ENCODE measurements at places on chromosomes 13 and 19.

DNA sequence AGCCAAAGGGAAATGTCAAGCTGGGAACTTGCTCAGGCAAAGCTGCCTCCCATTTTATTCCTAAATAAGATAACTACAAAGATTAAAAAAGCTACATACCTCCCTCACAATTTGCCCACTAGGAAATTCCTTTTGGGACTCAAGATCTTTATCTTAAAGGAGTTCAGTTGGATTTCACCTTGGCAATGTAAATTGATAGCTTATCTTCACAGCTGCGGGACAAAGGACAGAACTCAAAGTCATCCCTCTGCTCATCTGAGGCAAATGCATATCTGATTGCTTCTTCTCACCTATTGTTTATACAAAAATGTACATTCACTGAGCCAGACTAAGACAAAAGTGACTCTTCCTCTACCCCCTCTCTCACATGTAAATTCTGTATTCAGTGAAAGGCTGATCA is 47.8 kb downstream of the FGF14 start:
- no peak for DNase-seq

GRCh38 chr19:16435238-16435917 is 36.4 kb downstream of the EPS15L1 start:
- DNase-seq, result no peak

DNA sequence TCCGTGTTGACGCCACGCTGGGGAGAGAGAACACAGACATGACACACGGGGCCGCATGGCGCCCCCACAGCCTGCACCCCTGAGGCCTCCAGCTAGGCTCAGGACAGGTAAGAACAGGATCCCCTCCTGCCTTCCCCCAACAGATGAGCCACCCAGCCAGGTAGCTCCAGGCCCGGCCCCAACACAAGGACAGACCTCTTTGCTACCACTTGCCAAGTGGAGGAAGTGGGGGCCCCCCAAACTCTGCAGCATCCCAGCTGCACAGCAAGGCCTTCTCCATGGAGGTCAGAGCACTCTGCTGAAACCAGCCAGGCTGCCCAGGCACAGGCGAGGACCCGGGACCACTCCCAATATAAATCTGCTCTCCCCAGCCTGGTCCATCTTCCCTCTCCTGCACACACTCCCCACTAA is 31.5 kb downstream of the PEPD start:
- DNase-seq, result no peak

DNA sequence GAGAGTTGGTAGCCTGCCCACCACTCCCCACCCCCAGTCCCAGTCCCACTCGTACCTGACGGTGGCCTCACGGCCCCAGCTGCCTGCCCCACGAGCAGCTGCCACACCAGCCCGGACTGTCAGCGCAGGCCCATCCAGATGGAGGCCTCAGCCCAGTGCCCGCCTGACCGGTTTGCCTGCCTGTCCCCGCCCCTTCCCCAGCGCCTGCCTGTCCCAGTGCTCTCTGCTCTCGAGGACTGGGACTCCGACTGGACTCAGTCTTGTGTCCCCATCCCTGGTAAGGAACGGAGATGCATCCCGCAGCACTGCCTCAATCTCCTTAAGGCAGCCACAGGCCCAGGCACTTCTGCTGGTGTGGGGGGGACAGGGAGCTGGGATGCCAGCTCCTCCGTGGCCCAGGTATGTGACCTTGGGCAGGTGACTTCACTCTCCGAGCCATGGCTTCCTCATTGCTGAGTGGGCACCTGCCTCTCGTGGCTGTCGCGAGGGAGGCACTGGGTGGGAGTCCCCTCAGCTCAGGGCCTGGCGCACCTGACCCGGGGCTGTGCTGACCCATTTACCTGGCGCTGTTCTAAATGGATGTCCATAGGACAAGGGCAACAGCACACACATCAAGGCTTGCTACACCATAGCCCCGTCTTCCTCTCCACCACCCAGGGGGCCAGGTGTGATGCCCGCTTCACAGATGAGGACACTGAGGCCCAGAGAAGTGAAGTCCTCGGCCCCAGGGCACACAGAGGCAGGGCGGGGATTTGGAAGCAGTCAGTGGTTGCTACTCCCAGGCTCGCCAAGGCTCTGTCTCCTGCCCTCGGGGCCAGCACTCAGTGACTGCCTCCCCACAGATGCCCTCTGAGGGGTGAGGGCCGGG is at the start of gene NKPD1:
NKPD1 (minus strand) TSS at position 113 of the 868 bp plus-strand sequence. CDS start 832 bp downstream, outside the sequence.
- no peak for DNase-seq

DNA sequence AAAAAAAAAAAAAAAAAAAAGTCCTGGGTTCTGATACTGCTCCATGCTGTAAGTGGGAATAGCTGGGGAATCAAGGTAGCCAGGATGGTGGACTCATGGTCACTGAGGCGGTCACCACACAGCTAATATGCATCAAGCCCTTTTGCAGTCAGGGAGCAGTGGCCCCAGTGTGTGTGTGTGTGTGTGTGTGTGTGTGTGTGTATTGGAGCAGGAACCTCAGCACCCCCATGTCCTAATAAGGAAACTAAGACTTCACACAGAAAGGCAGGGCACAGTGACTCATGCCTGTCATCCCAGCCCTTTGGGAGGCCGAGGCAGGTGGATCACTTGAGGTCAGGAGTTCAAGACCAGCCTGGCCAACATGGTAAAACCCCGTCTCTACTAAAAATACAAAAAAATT is 12.0 kb downstream of the B3GNT3 start:
- DNase-seq, result no peak

DNA sequence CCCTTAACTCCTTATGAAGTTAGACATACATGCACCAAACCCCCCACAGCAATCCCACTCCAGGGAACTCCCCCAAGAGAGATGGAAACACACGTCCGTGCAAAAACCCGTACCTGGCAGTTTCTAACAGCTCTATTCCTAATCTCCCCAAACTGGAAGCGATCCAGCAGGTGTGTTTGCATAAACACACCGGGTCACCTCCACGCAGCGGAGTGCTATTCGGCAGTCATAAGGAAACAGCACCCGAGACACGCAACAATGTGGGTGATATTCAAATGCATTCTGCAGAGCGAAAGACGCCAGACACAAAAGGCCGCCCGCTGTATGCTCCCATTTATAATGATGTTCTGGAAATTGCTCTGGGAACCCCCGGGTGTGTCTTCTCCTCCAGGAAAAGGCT is 6.8 kb upstream of the ZNRF4 start:
- DNase-seq, result no peak

DNA sequence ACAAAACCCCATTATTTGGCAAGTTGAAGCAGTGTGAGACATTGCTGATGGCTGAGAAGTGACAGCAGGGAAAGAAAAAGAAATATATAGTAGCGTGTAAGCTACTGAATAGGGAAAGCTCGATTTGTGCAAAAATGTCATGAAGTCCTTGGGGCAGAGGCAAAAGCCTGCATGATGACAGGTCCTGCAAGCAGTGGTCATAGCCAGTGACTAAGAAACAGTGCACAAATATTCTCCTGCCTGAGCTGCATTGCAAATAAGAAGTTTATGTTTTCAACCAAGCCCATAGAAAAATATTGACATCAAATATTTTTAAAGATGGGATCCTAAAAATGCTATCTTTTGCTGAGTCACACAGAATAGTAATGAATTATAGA is 270.0 kb downstream of the SLITRK6 start:
- DNase-seq, result no peak

GRCh38 chr19:55339889-55340783 is 460 bp downstream of the KMT5C start:
- DNase-seq, result no peak

DNA sequence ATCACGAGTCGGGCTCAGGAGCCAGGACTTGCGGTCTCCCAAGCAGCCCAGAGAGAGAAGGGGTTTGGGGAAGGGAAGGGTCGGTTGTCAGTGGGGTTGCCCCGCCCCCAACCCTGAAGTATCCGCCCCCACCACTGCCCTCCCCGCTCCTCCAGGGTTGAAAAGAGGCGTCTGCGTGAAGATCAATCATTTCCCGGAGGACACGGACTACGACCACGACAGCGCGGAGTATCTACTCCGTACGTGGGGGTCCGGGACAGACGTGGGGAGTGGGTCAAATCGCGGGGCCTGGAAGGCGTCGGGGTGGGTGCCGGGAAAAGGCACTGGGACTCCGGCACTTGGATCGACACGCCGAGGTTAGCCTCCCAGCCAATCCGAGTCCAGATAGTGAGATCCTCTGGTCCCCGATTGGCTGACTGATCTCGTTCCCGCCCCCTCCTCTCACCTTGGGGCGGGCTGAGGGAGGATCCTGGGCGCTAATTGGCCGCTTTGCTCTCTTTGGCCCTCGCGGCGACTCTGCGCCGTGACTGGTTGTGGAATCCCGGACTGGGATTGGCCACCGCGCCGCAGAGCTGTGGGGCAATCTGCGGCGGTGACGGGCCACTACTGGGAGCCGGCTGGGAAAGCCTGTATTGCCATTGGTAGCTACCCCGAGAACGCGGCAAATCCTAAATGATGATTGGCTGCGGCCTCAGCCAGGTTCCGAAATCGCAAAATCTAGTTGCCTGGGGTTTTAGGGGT is 13.3 kb upstream of the CACNG6 start:
- DNase-seq, result no peak

DNA sequence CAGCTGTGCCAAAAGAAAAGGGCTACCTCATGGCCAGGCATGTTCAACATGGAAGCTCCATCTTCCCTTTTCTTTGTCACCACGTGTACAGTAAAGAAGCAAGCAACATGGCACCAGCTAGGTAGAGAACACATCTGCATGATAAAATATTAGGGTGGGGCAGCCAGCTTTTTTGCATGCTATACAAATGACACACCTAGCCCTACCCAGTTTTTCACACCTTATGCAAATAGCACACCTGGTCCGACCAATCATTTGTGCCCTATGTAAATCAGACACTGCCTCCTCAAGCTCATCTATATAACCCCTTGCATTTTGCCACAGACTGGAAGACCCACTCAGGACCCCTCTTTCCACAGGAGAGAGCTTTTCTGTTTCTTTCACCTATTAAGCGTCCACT is 85.5 kb downstream of the STOML3 start:
- DNase-seq, result no peak

- DNase-seq, result no peak
These were observed 1068.4 kb upstream of the SPRY2 start for GRCh38 chr13:81409284-81409683.

Measured in NCI-H1048 (cell line).